ENCODE measurements at places on chromosomes 6 and 20.

DNA sequence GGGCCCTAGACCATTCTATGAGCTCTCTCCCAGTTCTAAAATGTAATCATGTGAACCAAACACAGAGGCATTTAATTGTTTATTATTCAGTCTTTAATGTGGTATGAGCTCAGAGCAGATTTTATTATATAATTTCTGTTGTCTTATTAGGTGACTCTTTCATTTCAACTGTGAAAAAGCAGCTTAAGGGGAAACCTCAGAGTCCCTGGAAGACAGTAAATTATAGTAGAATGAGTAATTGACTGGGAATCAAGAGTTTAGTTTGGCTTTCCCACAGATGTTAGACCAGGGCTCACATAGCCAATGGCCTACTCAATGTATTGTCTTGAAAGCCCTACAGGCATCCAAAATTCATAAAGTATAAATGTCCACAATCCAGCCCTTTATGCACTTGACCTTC, 390.4 kb upstream of the SLC35B3 start:
- DNase-seq: no peak

DNA sequence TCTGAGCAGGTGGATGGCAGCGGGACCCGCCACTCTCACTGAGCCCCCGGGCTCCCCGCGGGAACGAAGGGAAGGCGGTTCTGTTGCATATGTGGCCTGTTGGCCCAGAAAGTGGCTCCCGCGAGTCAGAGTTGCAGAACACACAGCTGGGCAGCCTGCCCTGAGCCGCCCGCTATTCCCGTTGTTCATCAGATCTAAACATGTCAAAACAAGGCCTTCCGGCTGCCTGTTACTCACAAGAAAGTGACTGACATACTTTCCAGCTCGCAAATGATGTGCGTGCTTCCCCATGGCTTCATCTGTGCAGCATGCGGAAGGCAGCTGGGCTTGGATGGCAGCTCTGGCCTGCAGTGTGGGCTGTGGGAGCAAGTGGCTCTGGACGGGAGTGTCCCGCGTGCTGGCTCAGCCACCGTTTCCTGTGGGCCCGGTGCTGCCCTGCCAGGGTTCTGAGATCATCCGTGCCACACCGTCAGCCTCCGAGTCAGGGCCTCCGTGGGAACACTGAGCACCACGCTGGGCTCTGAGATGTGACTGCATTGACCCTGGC, 227.3 kb downstream of the ERMARD start:
- DNase-seq: peak; percentile 59

- DNase-seq: peak; percentile 3
Observed at GRCh38 chr6:45265246-45265645, 62.9 kb upstream of the RUNX2 start.

GRCh38 chr20:10696650-10697049, 22.9 kb upstream of the JAG1 start:
- DNase-seq: no peak

GRCh38 chr20:5526516-5526915, 209.8 kb upstream of the PROKR2 start:
- DNase-seq: no peak

- no peak for DNase-seq
Observed at GRCh38 chr6:149293244-149293643, 24.3 kb upstream of the TAB2 start.

- no peak for DNase-seq
Observed at GRCh38 chr6:7033202-7033601, 74.6 kb upstream of the RREB1 start.

DNA sequence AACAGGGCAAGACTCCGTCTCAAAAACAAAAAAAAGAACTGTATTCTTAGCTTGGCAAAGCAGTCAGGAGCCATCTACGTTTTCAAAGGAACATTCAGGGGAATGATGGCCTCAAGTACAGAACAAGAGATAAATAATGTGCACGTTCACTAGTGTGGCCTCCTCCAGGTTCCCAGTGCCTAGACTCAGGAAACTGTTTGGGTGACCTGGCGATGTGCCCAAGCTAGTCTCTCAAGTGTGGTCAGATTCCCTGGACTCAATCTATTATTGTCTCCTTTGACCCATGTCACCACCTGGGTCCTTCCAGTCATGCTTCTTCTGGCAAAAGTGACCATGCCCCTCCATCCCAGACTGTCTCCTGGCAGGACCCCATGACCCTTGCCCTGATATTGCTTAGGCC, 23.7 kb downstream of the TRAF3IP2 start:
- no peak for DNase-seq

- no peak for DNase-seq
Observed at GRCh38 chr20:8074931-8075330, 55.4 kb upstream of the TMX4 start.

DNA sequence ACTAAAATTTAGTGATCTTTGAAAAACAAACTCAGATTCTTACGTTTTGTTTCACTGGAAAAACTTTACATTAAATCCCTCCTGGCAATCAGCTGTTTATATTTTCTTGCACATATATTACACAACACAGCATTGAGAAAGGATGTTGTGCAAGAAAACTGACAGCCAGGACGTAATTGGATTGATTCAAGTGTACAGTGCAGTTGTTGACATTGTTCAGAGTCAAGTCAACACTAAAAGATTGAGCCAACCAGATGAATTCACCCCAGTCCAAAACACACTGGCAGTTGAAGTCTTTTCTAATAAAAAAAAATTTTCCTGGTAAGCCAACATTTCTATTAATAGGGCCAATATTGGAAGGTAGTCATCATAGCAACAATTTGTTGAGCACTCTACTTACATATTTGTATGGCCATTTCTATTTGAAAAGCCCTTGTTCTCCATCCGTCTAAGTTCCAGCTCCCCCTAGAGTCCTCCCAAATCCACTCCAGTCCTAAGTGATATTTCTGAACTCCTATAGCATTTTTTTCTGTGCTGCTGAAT, 20.9 kb upstream of the VNN1 start:
- DNase-seq: peak; percentile 51

GRCh38 chr20:19620446-19620845, 137.6 kb upstream of the RIN2 start:
- DNase-seq: no peak

DNA sequence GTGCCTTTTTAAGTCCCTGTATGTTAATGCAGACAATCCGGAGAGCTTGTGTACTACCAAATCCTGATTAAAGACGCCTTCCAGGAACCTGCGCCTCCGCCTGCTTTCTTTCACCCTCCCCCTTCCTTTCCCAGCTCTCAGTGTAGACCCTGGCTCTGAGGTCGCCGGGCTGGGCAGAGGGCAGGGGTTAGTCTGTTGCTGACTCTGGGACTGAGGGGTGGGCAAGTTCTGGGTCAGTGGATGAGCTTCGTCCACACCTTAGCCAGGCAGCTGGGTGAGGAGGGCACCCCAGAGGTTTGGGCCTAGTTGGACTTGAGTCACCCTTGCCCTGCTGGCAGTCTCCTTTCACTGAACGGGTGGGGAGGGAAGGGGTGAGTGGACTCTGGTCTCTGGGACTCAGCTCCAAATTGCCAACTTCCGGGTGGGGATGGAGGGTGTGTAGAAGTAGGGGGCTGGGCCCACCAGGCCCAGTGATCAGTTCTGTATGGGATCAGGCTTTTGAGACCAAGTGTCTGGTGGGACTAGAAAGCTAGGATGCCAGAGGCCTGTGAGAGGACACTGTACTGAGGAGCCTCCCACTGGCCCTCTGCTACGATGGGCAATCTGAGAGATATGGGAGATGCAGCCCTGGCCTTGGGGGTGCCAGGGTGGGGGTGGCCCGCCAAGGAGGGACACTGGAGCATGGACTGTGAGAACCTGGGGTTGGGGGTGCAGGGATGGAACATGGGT, 21.3 kb upstream of the SLC22A7 start:
- peak; percentile 15 for DNase-seq

DNA sequence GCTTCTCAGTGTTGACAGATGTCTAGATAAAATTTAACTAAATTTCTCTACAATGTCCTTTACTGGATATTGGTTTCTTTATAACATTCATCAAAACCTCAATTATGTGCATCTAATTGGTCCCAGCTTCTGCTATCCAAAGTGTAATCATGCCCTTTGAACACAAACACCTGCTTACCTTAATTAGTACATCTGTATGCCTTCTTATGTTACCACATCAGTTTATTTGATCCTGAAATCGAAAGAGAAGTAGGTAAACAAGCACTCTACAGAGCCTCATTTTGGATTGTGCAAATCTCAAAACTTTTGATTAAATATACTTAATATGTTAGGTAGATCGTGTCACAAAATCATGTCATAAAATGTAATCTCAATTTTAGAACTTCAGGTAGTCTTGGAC, 36.5 kb downstream of the TAB2 start:
- no peak for DNase-seq

- no peak for DNase-seq
Observed at GRCh38 chr6:43011207-43011606, 2.5 kb downstream of the MEA1 start.

DNA sequence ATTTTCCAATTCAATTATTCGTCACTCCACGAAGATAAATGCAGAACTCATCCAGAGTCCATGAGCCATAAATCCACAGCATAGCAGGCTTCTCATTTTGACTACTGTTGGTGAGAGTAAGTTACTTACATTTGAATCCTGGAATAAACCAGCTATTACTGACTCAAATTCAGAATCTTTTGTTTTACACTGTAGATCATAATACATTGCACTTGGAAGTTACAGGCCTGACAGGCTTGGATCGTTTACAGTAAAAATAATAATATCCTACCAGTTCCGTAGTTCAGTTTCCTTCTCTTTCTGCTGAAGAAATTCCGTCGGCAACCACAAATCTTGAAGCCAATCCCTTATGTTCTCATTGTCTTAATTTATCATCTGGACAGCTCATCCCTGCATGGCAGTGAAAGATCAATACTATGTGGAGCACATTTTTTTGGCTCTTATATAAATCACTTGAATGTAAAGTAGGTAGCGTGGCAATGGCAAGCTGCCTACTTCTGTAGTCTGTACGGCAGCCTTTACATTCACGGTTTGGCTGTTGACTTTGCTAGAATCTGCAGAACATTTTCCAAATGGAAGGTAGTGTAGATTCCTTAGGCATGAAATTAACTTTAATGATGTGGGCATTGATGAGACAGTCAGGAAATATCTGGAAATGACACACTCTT, 142.9 kb downstream of the WDR27 start:
- peak; percentile 63 for DNase-seq

DNA sequence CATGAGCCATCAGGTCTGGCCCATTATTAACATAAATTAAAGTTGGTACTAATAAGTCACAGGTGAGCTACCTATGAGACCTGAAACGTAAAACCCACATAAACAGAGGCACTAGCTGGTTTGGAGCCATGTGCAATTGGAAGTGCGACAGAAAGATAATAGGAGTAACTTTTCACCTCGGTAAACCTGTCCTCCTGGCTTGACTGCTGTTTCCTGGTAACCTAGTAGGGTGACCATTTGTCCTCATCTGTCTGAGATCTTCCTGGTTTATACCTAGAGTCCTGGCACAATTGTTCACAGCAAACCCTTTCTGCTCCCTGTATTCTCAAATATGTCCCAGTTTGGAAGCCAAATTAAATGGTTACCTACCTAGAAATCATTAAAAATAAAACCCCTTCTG, 7.4 kb downstream of the TBC1D20 start:
- no peak for DNase-seq

DNA sequence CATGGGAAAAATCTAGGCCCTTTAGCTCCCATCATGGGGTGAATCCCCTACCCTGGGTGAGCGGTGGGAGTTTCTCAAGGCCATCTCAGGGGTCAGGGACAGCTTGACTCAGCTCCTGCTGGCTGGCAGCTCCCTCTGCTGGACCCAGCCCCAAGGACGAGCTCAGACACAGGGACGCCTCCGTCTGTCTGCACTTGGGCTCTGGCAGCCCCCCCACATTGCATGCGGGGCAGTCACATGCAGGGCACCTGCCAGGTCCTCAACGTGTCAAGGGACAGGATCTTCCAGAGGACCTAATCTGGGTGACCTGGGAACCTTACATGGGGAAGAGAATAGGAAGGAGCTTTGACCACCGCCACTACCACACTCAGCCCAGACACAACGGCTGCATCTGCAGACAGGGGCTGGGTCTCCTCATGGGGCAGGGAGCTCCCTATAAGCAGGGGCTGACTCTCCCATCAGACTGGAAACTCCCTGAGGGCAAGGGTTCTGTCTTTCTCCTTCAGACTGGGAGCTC, 173.4 kb downstream of the MRPL14 start:
- DNase-seq: peak; percentile 44

- peak; percentile 80 for DNase-seq
Observed at GRCh38 chr6:150395388-150396009, 26.7 kb downstream of the IYD start.

DNA sequence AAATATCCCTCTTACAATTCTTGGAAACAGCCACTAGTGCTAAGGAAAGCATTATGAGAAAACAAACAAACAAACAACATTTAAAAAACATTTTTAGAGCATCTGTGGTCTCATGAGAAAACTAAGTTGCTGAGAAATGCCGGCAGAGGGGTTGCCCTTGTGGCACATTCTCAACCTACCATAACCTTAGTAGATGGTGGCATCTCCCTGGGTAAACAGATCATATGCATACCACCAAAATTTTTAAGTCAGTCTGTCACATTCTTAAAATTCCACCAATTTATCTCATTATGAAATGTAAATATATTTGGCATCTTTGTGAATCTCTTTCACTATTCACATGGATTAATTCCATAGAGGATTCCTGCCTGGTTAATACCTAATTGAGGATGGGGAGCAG, 575.7 kb upstream of the MARCKS start:
- DNase-seq: no peak

- DNase-seq: peak; percentile 45
Observed at GRCh38 chr6:12182676-12183075, 107.5 kb upstream of the EDN1 start.

DNA sequence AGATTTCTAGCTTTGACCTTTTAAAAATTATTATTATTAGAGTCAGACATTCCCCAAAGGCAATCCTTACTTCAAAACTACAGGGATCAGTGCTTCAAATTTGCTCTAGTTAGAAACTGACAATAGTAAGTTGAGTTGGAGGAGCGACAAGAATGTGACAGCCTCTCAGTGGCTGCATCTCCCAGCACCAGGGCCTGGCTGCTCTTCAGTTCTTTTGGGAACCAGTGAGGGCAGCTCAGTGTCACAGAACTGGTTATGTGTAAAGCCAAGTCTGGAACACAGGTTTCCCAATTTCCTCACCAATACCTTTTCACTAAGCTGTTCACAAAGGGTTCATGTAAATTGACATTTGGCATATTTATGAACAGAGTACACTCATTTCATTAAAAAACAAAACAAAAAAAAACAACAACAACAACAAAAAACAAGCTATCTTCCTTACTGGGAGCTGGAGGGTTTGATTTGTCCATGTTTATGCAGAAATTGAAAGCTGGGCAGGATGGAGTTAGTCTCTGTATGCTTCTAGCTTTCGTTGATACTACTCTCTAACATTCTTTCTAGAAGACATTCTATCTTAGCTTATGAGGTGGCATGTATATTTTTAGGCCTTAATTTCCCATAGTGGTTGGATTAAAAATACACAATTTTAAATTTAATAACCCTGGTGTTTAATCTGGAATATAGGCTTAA, 95.0 kb downstream of the SAMD5 start:
- DNase-seq: no peak

DNA sequence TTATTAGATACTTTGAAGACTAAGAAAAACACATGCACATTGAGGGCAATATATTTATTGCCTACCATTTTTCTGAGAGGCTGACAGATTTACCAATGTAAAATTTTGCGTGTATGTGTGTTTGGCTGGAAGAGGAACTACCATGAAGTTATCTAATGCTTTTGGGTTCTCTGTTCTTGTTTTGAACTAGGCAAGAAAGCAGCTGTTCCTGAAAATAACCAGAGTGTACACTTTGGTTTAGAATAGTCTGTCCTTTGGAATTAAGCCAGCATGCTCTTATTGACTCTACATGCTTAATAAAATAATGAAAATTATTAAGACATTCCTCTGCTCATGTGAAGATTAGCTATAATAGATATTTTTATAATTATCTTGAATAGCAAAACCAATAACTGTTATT, 129.2 kb downstream of the MYB start:
- no peak for DNase-seq

- DNase-seq: no peak
Observed at GRCh38 chr6:94414041-94414440, 994.7 kb upstream of the EPHA7 start.
